Thymus (tissue), 14 donors: ENCODE measurements at places on chromosomes 13 and 19. TPM values are rescaled to one million over a fixed set of nuclear protein-coding genes. Genes with fewer than 3 reads are reported as not detected.

The CHAF1A gene
- 3.5 TPM for polyA plus RNA-seq

The GNG7 gene
- polyA plus RNA-seq: 4.2 TPM

The ZNF134 gene
- polyA plus RNA-seq: 9.0 TPM

The VSTM2B gene
- polyA plus RNA-seq: 0.16 TPM

The ZNF253 gene
- polyA plus RNA-seq: 9.3 TPM

The ZNF571 gene
- 5.2 TPM for polyA plus RNA-seq

The GAPDHS gene
- 0.16 TPM for polyA plus RNA-seq

The PRX gene
- polyA plus RNA-seq: 1.7 TPM

The ZDHHC20 gene
- polyA plus RNA-seq: 39.7 TPM

The KRTDAP gene
- polyA plus RNA-seq: 523 TPM

The COL5A3 gene
- polyA plus RNA-seq: 10.7 TPM

The BEST2 gene
- 0.46 TPM for polyA plus RNA-seq

The ARRDC5 gene
- polyA plus RNA-seq: 3.0 TPM

The ADGRE1 gene
- polyA plus RNA-seq: 1.8 TPM

The KIR3DL1 gene
- polyA plus RNA-seq: 0.02 TPM

The PDX1 gene
- polyA plus RNA-seq: 0.05 TPM

The PLVAP gene
- polyA plus RNA-seq: 57.1 TPM

The CYP4F8 gene
- polyA plus RNA-seq: 18.3 TPM

The NUP58 gene
- 22.5 TPM for polyA plus RNA-seq
